ENCODE measurements at places on chromosomes 7 and 10. TPM values are rescaled to one million over a fixed set of nuclear protein-coding genes. Genes with fewer than 3 reads are reported as not detected.

Gene CNTNAP2
- total RNA-seq, result not detected

Gene CABCOCO1
- not detected for total RNA-seq

Gene ZNF789
- total RNA-seq, result 7.3 TPM

Gene CADPS2
- 27.9 TPM for total RNA-seq

Gene TECPR1
- 11.9 TPM for total RNA-seq

Gene ERV3-1
- total RNA-seq, result 57.8 TPM

Gene CCL26
- total RNA-seq, result not detected

Measured in subcutaneous adipose tissue (tissue), 4 donors.